CD4-positive, CD25-positive, alpha-beta regulatory T cell (primary cell): ENCODE measurements at places on chromosomes 1 and 21. TPM values are rescaled to one million over a fixed set of nuclear protein-coding genes. Genes with fewer than 3 reads are reported as not detected.

DNA sequence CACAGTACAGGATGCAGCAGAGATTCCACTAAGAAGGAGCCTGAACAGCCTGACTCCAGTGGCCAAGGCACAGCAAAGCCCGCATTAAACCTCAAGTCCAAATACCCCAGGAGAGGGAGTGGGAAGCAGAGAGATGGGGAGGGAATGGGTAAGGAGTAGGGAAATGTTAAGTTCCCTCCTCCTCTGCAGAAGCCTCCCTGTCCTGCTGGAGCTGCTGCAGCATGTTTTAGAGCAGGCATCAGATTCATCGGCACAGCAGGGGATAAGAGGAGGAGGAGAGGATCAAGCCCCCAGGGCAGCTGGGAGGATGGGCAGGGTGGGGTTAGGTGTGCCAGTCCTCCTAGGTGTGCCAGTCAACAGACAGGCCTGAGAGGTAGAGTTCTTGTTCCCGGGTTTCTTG lies 709.7 kb downstream of the PTPRU start:
- DNase-seq = no peak
- peaks cover 2% of the 10 kb centered on the region for H3K27me3 ChIP-seq
- no peaks in the 10 kb centered on the region for H3K4me1 ChIP-seq
- H3K36me3 ChIP-seq = no peaks in the 10 kb centered on the region
- no peak overlapping the region for H3K27ac ChIP-seq

GRCh38 chr1:31759298-31760023 lies 4.7 kb downstream of the ADGRB2 start:
- peaks cover 31% of the 10 kb centered on the region for H3K4me1 ChIP-seq
- peaks cover 11% of the 10 kb centered on the region for H3K27me3 ChIP-seq
- no peak overlapping the region for H3K27ac ChIP-seq
- H3K4me3 ChIP-seq = no peak overlapping the region
- no peaks in the 10 kb centered on the region for H3K36me3 ChIP-seq

- H3K4me3 ChIP-seq = no peak overlapping the region
These were observed 13.9 kb upstream of the PRMT2 start for GRCh38 chr21:46621457-46622182.

GRCh38 chr1:89945852-89946476 lies 48.9 kb upstream of the ZNF326 start:
- no peaks in the 10 kb centered on the region for H3K36me3 ChIP-seq
- no peak for DNase-seq
- no peaks in the 10 kb centered on the region for H3K4me1 ChIP-seq
- no peaks in the 10 kb centered on the region for H3K27me3 ChIP-seq

DNA sequence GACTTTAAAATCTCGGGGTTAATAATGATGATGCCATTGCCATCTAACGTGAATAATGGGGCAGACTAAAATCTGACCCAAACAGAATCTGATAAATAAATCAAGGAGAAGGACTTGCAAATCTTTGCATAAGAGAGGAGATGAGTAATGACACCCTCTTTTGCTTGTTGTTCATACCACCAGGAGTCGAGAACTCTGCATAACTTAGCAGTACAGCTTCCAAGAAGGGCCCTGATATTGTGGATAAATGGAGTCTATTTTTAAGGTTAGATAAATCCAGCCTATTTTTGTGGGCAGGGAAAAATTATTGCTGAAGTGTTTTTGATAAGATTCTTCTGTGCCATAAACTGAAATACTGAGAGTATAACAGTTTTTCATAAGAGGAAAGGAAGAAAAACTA lies 17.3 kb downstream of the RYR2 start:
- H3K27ac ChIP-seq = no peak overlapping the region
- H3K27me3 ChIP-seq = no peaks in the 10 kb centered on the region
- no peak for DNase-seq

DNA sequence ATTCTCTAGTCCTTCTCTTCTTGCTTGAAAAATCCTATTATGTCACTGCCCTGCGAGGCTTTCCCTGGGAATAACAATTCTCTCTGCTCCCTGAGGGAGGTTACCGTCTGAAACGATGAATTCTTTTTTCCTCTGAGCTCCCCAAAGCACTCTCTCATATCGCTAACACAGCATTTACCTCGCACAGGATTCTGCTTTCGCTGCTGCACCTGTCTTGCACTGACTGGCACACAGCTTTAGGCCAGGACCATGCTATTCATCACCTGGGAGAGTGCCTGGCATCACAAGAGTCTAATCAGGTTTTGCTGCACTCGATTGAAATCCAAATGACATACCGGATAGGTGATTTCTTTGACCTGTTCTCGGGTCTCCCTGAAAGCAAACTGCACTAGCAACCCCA lies 52.8 kb upstream of the GNG4 start:
- H3K4me1 ChIP-seq = no peaks in the 10 kb centered on the region
- DNase-seq = no peak
- H3K27ac ChIP-seq = no peak overlapping the region
- H3K4me3 ChIP-seq = no peak overlapping the region
- peaks cover 19% of the 10 kb centered on the region for H3K36me3 ChIP-seq

- DNase-seq = no peak
- no peak overlapping the region for H3K27ac ChIP-seq
- no peaks in the 10 kb centered on the region for H3K27me3 ChIP-seq
These were observed 85.6 kb downstream of the EPS15 start for GRCh38 chr1:51433269-51433971.

GRCh38 chr1:179104611-179105250 lies 22.9 kb downstream of the TOR3A start:
- H3K27ac ChIP-seq = no peak overlapping the region
- H3K4me1 ChIP-seq = no peaks in the 10 kb centered on the region
- no peak overlapping the region for H3K4me3 ChIP-seq
- no peak for DNase-seq
- H3K27me3 ChIP-seq = no peaks in the 10 kb centered on the region
- H3K36me3 ChIP-seq = peaks cover 18% of the 10 kb centered on the region

GRCh38 chr1:211726467-211726995 lies 51.1 kb upstream of the NEK2 start:
- H3K4me3 ChIP-seq = no peak overlapping the region
- no peak overlapping the region for H3K27ac ChIP-seq
- no peaks in the 10 kb centered on the region for H3K36me3 ChIP-seq
- H3K4me1 ChIP-seq = no peaks in the 10 kb centered on the region
- DNase-seq = no peak
- H3K27me3 ChIP-seq = no peaks in the 10 kb centered on the region

GRCh38 chr1:228307218-228308023 lies 99.2 kb downstream of the TRIM11 start:
- no peak overlapping the region for H3K4me3 ChIP-seq
- no peaks in the 10 kb centered on the region for H3K4me1 ChIP-seq
- H3K27ac ChIP-seq = no peak overlapping the region
- no peaks in the 10 kb centered on the region for H3K36me3 ChIP-seq
- no peak for DNase-seq

- no peaks in the 10 kb centered on the region for H3K4me1 ChIP-seq
- no peak overlapping the region for H3K4me3 ChIP-seq
- H3K27ac ChIP-seq = no peak overlapping the region
These were observed 151.5 kb downstream of the FCRL5 start for GRCh38 chr1:157400766-157401165.

DNA sequence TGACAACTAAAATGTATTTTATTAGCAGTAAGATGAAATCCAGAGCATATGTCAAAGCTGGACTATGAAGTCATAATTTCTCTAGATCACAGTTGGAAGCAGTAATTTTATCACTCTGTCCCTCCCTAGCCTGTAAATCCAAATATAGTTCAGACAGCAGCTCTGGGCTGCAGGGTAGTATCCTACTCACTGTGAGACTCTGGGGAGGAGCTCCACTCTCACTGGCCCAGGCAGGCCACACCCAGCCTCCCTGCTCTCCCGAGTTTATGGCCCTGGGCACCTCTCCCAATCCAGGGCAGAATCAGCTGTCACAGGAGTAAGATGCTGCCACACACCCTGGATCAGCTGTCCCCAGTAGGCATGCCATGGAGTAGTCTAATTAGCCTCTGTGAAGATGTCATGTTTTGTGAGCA lies 131.1 kb downstream of the HLCS start:
- DNase-seq = no peak
- H3K4me1 ChIP-seq = no peaks in the 10 kb centered on the region
- no peaks in the 10 kb centered on the region for H3K36me3 ChIP-seq
- H3K27me3 ChIP-seq = no peaks in the 10 kb centered on the region
- H3K4me3 ChIP-seq = no peak overlapping the region

- no peak overlapping the region for H3K27ac ChIP-seq
- no peak for DNase-seq
- H3K36me3 ChIP-seq = no peaks in the 10 kb centered on the region
- no peaks in the 10 kb centered on the region for H3K27me3 ChIP-seq
- peaks cover 10% of the 10 kb centered on the region for H3K4me1 ChIP-seq
- H3K4me3 ChIP-seq = no peak overlapping the region
These were observed 372.1 kb downstream of the PTPRC start for GRCh38 chr1:199010933-199011332.

DNA sequence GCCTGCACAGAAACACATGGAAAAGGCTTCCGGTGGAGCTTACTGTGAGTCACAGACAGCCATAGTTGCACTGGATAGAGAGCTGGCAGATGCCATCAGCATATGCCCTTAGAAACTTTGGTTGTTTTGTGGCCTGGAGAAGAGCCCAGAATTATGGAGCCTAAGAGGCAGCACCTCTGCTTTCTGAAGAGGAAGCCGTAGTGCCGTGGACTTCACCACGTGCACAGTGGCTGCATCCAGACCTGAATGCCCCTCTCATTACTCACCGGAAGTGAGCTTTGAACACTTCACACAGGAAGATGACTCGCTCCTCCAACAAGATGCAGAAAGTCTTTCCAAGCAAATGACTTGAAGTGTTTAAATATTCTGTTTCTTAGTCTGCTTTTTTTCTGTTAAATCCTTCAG lies 28.4 kb downstream of the JUN start:
- no peak overlapping the region for H3K27ac ChIP-seq
- H3K36me3 ChIP-seq = no peaks in the 10 kb centered on the region
- DNase-seq = no peak
- peak overlapping the region; percentile 6 for H3K4me3 ChIP-seq

DNA sequence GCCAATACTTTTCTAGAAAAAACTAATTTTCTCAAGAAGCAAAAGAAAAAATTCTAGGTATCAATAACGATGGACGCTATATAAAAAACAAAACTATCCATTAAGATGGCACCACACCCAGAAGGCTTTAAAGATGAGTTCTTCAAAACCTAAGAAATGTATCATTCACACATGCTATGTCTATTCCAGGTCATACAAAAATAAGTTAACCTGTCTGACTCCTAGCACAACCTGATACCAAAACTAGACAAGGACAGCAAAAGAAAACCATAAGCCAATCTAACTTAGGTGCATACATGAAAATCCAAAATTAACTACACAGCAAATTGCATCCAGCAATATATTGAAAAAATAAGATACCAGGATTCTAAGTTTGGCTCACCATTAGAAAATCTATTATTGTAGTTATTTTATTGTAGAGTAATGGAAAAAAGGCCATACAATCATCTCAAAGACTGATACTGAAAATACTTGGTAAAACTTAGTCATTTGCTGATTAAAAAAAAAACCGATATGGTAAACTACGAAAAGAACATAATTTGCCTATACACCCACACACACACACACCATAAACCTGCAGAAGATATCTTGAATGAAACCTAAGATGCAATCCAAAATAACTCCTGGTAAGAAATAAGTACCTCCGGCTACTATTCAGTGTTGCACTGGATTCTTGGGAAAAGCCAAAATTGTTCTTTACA lies 55.0 kb downstream of the TRAF5 start:
- peaks cover 2% of the 10 kb centered on the region for H3K36me3 ChIP-seq
- peak overlapping the region; percentile 90 for H3K27ac ChIP-seq
- no peaks in the 10 kb centered on the region for H3K27me3 ChIP-seq
- H3K4me3 ChIP-seq = peak overlapping the region; percentile 77
- DNase-seq = no peak
- H3K4me1 ChIP-seq = peaks cover 7% of the 10 kb centered on the region

GRCh38 chr1:228043281-228043848 lies 36.6 kb downstream of the WNT3A start:
- H3K4me1 ChIP-seq = no peaks in the 10 kb centered on the region
- peaks cover 2% of the 10 kb centered on the region for H3K27me3 ChIP-seq
- H3K4me3 ChIP-seq = no peak overlapping the region
- DNase-seq = no peak
- H3K27ac ChIP-seq = no peak overlapping the region

Gene RAB25
- 0.83 TPM for polyA plus RNA-seq

Gene TTC39A
- 0.09 TPM for polyA plus RNA-seq

Gene LCE1E
- not detected for polyA plus RNA-seq

Gene MIS18A
- polyA plus RNA-seq = 13.3 TPM

Gene RHBDL2
- 0.10 TPM for polyA plus RNA-seq

Gene TMEM63A
- polyA plus RNA-seq = 70.3 TPM

Gene LCE3E
- not detected for polyA plus RNA-seq

Gene GABPA
- polyA plus RNA-seq = 15.3 TPM
